ENCODE measurements at places on chromosomes 1 and 21. TPM values are rescaled to one million over a fixed set of nuclear protein-coding genes. Genes with fewer than 3 reads are reported as not detected.

- DNase-seq, result no peak
- H3K4me1 ChIP-seq, result no peaks in the 10 kb centered on the region
- H3K4me3 ChIP-seq, result no peak overlapping the region
- H3K27ac ChIP-seq, result no peak overlapping the region
- H3K36me3 ChIP-seq, result no peaks in the 10 kb centered on the region
These were observed 108.3 kb downstream of the KCND3 start for GRCh38 chr1:111880881-111881837.

- peaks cover 19% of the 10 kb centered on the region for H3K36me3 ChIP-seq
- no peaks in the 10 kb centered on the region for H3K27me3 ChIP-seq
- H3K27ac ChIP-seq, result no peak overlapping the region
- H3K4me3 ChIP-seq, result no peak overlapping the region
- H3K4me1 ChIP-seq, result no peaks in the 10 kb centered on the region
These were observed 23.3 kb downstream of the TUFT1 start for GRCh38 chr1:151563376-151563775.

DNA sequence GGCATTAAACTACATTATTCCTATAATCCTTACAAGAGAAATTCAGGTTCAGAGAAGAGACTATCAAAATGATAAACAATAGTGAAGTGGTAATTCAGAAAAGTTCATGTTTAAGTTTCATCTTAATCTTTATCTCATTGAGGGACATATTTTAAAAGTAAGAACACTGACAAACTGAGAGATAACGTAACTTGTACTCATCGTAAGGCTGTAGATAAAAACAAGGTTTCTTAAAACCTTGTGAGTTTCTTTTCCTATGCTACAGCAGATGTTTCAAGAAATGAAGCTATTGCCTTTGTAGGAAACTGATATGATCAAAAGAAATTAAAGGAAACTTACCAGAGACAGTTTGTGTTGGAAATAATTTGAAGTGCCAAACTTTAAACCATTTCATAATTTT is 65.0 kb downstream of the RERE start:
- H3K36me3 ChIP-seq, result no peaks in the 10 kb centered on the region
- H3K27me3 ChIP-seq, result no peaks in the 10 kb centered on the region

DNA sequence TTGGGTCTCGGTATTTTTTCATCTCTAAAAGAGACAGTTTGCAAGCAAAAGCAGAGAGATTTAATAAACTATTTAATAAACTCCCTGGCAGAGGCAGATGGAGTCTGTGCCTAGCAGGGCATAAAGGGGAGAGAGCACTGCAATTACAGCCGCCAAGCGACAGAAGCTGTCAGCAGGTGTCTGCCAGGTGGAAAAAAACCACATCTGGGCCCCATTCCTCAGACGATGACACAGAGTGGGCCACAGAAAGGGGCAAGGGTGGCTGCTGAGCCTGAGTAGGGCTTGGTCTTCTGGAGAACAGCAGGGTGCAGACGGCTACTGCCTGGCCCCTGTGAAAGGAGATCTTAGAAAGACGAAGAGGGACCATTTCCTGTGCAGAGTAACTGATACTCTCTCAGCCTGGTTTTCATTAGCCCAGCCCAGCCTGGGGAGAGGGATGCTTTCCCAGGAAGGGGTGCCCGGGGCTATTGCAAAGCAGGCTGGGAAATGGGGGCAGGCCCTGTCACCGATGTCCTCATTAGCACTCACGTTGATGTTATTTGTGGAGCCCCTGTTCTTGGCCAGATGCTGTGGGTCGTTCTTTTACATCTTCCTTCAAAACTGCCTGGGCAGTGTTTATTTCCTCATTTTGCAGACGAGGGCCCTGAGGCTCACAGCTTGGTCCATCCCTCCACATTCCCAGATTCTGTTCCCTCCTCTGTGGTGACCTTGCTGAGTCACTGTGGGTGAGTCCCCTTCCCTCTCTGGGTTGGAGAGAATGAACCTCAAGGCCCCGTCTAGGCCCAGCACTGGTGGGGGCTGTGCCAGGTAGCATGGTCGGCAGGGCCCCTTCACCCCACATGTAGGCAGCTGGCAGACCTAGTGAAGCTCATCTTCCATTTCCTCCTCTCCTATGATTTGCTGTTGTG is 472.7 kb downstream of the PTPRU start:
- no peaks in the 10 kb centered on the region for H3K36me3 ChIP-seq
- no peak for DNase-seq
- no peak overlapping the region for H3K4me3 ChIP-seq
- no peak overlapping the region for H3K27ac ChIP-seq
- no peaks in the 10 kb centered on the region for H3K27me3 ChIP-seq

DNA sequence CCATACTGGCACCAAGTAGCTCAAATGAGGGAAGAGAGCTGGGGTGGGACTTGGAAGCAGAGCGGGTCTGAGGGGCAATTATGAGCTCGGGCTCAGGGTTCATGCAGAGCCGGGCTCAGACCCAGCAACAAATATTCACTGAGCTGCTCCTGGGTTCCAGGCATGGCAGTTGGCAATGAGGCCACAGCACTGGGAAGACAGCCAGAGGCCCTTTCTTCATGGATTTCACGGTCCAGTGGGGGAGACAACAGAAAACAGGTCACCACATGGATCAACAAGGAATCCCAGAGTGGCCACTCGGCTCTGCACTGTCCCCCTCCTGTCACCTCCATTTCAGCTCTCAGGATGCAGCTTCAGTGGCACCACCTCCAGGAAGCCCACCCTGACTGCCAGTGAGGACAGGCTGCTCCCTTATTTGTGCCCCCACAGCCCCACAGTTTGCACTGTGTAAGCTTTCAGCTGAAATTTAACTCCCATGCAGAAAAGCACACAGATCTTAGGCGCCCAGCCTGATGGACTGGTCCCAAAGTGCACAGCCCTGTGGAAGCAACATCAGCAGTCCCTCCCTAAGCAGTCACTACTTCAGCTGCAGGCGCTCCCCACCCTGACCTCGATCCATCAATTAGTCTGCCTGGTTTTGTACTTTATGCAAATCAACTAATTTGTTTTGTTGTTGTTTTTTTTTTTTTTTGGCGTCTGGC is 22.4 kb downstream of the ARHGEF19 start:
- H3K36me3 ChIP-seq, result no peaks in the 10 kb centered on the region
- H3K4me3 ChIP-seq, result no peak overlapping the region
- no peaks in the 10 kb centered on the region for H3K27me3 ChIP-seq
- H3K4me1 ChIP-seq, result no peaks in the 10 kb centered on the region

GRCh38 chr1:147752511-147752910 is 7.9 kb downstream of the GJA5 start:
- H3K36me3 ChIP-seq, result no peaks in the 10 kb centered on the region
- H3K4me3 ChIP-seq, result no peak overlapping the region
- no peaks in the 10 kb centered on the region for H3K27me3 ChIP-seq
- DNase-seq, result no peak
- H3K27ac ChIP-seq, result no peak overlapping the region

DNA sequence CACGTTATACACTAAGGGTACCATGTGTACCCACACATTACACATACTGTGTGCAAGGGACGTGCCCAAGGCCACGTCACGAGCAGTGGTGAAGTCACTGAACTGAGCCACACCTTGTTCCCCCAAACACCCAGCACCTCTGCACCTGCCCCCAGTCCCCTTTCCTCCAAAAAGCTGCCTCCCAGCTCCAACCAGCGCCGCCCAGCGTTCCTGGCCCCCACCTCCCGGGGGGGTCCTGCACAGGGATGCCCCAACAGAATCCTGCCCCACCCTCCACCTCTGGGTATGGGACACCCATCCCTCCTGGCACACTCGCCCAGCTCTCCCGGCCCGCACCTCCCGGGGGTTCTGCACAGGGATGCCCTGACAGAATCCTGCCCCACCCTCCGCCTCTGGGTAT is 54.1 kb downstream of the CHD5 start:
- H3K4me1 ChIP-seq, result no peaks in the 10 kb centered on the region
- H3K27me3 ChIP-seq, result no peaks in the 10 kb centered on the region
- no peaks in the 10 kb centered on the region for H3K36me3 ChIP-seq
- H3K4me3 ChIP-seq, result no peak overlapping the region
- H3K27ac ChIP-seq, result no peak overlapping the region
- no peak for DNase-seq

DNA sequence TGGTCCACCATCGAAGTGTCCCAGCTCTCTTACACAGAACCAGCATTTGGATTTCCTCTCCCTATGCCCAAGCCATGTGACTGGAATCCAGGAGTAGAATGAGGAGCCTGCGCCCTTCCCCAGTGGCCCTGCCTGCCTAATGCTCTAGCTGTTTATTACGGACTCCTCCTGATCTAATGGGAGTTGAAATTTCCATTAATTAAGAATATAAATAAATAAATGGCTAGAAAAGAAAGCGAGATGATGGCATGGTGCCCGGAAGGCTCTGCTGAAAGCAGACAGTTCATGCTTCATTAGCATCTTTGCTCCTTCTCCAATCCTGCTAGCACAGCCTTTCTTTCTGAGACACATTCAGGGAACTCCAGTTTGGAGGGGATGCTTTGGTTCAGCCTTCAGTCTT is 216.2 kb downstream of the SEC16B start:
- H3K27ac ChIP-seq, result no peak overlapping the region
- no peak overlapping the region for H3K4me3 ChIP-seq
- no peaks in the 10 kb centered on the region for H3K27me3 ChIP-seq
- H3K36me3 ChIP-seq, result no peaks in the 10 kb centered on the region
- no peak for DNase-seq
- H3K4me1 ChIP-seq, result no peaks in the 10 kb centered on the region

- no peaks in the 10 kb centered on the region for H3K27me3 ChIP-seq
- no peak overlapping the region for H3K4me3 ChIP-seq
- no peak for DNase-seq
- H3K36me3 ChIP-seq, result no peaks in the 10 kb centered on the region
These were observed 122.0 kb downstream of the LMO4 start for GRCh38 chr1:87450615-87451209.

DNA sequence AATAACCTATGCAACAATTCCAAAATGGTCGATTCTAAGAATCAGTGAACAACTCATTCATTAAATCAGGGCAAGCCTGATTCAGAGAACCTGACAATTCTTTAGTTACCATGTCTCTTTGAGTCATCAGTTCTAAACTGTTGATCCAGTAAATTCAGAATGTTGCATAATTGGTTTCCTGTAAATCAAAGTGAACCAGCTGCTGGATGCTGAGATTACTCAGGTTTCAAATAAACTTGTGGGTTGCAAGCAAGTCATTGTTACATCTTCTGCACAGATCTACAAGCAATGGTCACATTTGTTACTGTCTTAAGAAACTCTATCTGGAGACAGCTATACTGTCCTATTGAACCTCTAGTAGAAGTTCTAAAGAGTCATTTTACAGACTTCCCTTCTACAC is 16.5 kb downstream of the PLA2G2D start:
- no peak overlapping the region for H3K4me3 ChIP-seq
- H3K27ac ChIP-seq, result no peak overlapping the region
- H3K27me3 ChIP-seq, result no peaks in the 10 kb centered on the region
- no peaks in the 10 kb centered on the region for H3K4me1 ChIP-seq

- H3K4me1 ChIP-seq, result no peaks in the 10 kb centered on the region
- no peaks in the 10 kb centered on the region for H3K36me3 ChIP-seq
- H3K4me3 ChIP-seq, result no peak overlapping the region
- H3K27me3 ChIP-seq, result no peaks in the 10 kb centered on the region
- no peak overlapping the region for H3K27ac ChIP-seq
These were observed 610.8 kb downstream of the LMO4 start for GRCh38 chr1:87939444-87939843.

DNA sequence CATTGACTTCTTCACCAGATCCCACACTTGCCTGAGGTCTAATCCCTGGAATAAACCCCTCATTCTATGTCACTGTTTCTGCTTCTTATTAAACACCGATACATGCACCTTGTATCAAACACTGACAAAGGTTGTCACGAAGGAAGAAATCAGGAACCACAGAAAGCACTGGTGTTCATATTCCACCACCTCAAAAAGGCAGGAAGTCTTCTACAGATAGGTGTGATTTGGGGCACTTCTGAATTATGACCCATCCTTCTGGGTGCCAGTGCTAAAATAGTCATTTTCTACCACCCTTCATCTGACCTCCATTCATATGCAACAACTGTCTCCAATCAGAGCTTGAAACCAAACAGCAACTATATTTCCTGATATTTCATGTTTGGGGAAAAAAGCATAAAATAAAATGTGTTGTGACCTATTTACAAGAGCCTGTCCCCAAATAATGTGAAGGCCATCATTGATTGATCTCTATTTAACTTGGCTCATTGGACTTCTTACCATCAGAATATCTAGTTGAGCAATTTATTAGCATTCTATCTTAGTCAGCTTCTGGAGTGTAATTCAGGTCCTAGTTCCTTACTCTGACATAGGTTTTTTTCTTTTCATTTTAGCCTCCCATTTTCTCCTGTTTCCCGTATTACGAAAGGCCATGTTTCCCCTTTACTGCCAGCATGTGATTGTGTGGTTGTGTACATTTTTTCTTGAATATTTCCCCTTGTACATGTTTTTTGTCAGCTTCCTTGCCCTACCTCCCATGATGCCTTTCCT is 43.1 kb downstream of the DUSP10 start:
- H3K27ac ChIP-seq, result peak overlapping the region; percentile 30
- H3K27me3 ChIP-seq, result no peaks in the 10 kb centered on the region
- DNase-seq, result no peak
- peaks cover 12% of the 10 kb centered on the region for H3K36me3 ChIP-seq

DNA sequence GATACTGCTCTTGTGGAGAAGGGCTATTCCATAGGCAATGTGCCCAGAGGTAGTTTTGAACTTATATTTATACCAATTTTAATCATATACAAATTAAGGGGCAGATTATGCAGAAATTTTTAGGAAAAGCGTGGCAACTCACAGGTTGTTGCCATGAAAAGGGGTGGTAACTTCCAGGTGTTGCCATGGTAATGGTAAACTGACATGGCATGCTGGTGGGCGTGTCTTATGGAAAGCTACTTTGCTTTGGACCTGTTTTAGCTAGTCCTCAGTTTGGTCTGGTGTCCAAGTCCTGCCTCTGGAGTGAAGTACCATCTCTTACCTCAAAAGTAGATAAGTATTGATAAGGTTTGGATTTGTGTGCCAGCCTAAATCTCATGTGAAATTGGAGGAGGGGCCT is 7.9 kb upstream of the IL23R start:
- no peaks in the 10 kb centered on the region for H3K4me1 ChIP-seq
- DNase-seq, result no peak
- no peak overlapping the region for H3K27ac ChIP-seq
- no peak overlapping the region for H3K4me3 ChIP-seq

GRCh38 chr1:156497743-156498431 is 2.7 kb downstream of the MEF2D start:
- DNase-seq, result no peak
- no peaks in the 10 kb centered on the region for H3K36me3 ChIP-seq
- peaks cover 62% of the 10 kb centered on the region for H3K4me1 ChIP-seq
- H3K27ac ChIP-seq, result peak overlapping the region; percentile 99
- H3K4me3 ChIP-seq, result peak overlapping the region; percentile 98

- H3K27ac ChIP-seq, result no peak overlapping the region
- H3K36me3 ChIP-seq, result no peaks in the 10 kb centered on the region
- DNase-seq, result no peak
- no peak overlapping the region for H3K4me3 ChIP-seq
- no peaks in the 10 kb centered on the region for H3K4me1 ChIP-seq
These were observed 14.4 kb downstream of the SLC5A9 start for GRCh38 chr1:48236716-48237470.

- no peak for DNase-seq
- H3K36me3 ChIP-seq, result no peaks in the 10 kb centered on the region
- peaks cover 6% of the 10 kb centered on the region for H3K4me1 ChIP-seq
- no peak overlapping the region for H3K4me3 ChIP-seq
These were observed 150.5 kb downstream of the LRIG2 start for GRCh38 chr1:113223546-113223945.

- no peak overlapping the region for H3K4me3 ChIP-seq
- H3K4me1 ChIP-seq, result no peaks in the 10 kb centered on the region
- no peaks in the 10 kb centered on the region for H3K27me3 ChIP-seq
- no peak for DNase-seq
- H3K27ac ChIP-seq, result no peak overlapping the region
- no peaks in the 10 kb centered on the region for H3K36me3 ChIP-seq
These were observed 983.4 kb upstream of the PRMT6 start for GRCh38 chr1:106072909-106073600.

RGS18 gene
- 0.26 TPM for polyA plus RNA-seq

CRYAA gene
- not detected for polyA plus RNA-seq

ARV1 gene
- 20.1 TPM for polyA plus RNA-seq

SLC16A1 gene
- polyA plus RNA-seq, result 0.68 TPM

Measured in pancreas (tissue), 10 donors.